Germinal center (tissue), 1 donor: ENCODE measurements at places on chromosomes 5 and 9.
A peak's percentile ranks its signal among the peaks of the same experiment; 100 is the strongest.

DNA sequence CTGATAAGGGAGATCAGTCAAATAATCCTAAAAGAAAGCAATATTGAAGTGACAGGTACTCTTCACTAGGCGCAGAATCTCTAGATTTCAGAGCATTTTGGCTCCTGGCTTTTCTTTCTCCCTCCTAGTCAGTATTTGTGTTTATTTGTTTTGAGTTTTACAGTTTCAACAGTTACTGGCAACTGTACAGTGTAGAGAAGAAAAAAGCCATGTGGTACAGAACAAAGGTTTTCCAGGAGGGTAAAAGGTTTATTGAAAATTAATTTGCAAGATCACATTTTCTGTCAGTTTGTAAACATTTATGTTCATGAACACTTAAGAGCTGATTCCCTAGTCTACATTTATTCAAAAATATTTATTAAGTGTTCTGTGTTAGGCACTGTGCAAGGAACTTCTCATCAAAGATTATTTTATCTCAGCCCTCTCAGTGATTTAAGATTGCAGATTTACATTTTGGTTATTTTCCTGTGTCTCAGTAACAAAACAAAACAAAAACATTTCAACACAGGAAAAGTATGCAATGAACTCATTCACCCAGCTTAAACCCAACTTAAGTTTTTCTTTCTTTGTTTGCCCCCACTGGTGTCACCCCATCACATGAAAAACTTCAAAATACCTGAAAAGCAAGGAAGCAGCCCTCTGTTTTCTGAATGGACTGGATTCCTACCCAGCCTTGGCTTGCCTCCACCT, 12.9 kb downstream of the MINAR2 start:
- DNase-seq: no peak

DNA sequence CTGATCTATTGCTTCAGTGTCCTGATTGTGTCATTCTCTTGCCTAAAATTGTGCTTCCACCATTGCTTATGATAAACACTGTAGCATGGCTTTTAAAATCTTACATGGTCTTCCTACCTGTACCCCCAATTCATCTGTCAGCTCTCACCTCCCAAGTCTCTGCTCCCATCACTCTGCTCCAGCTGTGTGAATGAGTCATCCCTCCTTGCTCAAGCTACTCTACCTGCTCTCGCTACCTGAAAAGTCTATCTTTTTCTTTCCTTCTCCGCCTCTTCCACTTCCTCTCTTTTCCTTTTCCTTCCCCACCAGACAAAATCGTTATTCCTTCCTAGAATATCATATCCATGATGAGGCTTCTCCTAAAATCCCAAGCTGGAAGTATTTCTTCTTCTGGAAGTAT, 341.7 kb downstream of the PRELID2 start:
- no peak for DNase-seq

GRCh38 chr5:104088876-104089778, 526.5 kb upstream of the NUDT12 start:
- no peak for DNase-seq

GRCh38 chr9:74810200-74810599, 77.5 kb downstream of the TRPM6 start:
- no peak for DNase-seq

DNA sequence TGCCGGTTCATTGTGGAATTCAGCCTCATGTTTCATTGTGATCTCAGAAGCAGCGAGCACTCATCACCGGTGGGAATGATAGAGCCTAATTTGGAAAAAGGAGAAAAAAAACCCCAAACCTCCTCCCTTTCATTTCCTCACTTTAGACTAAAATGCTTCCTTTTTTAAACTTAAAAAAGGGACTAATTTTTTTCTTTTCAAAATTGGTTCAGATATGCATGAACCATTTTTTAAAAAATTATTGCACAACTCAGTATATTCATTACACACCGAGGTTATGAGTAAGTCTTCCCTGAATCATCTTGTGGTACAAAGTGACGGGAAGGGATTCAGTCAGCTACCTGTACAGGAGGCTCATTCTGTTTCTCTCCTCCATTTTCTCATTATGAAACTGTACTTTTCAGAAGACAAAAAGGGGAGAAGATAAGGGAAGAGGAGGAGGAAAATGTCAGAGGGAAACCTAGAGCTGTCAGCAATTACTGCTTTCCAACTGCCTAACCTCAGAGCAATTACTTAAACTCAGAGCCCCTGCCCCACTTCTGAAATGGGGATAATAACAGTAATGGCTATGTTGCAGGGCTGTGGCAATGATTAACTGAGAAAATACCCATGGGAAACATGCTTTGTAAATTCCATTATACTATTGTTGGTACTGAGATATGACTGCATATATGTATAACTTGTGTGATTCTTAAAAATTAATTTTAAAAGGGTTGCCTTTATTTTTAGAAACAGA, 24.0 kb downstream of the GALNT10 start:
- no peak for DNase-seq

GRCh38 chr9:21964925-21965385, 29.2 kb downstream of the CDKN2A start:
- DNase-seq: peak; percentile 21

DNA sequence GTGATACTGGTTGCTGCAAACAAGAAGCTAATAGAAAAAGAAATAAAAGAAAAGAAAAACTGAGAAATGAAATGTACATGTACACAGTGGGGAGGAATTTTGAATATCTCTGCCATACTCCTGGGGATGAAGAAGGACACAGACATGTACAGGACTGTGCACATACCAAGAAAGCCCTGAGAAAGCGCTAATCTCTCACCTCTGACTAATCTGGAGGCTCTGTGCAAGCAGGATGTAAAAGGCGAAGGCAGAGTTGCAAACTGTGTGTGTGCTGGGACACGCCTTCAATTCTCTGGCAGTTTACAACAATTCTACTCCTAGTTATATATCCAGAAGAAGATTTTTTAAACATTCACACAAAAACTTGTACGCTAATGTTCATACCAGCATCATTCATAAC, 211.4 kb downstream of the KIAA0825 start:
- DNase-seq: no peak
